ENCODE measurements at places on chromosomes 6 and 20.

GRCh38 chr6:65988006-65988405, 281.0 kb upstream of the EYS start:
- DNase-seq: no peak

DNA sequence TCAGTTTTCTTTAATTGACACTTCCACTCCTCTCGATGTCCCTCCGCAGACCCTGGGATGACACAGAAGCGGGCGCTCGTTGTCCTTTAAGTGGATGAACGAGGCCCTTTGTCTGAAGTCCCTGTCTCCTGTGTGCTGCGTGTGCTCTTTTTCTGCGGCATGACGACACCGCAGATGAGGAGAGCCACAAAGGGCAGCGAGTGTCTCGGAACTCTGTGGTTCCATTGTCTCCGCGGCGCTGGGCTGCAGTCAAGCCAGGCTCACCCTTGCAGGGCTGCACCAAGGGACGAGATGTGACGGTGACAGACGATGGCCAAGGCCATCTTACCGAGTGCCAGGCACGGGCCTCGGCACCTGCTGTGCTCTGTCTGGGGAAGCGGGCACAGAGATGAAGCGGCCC, 10.6 kb downstream of the PRR18 start:
- DNase-seq: no peak

GRCh38 chr6:43938178-43939105, 168.4 kb downstream of the VEGFA start:
- DNase-seq: no peak

DNA sequence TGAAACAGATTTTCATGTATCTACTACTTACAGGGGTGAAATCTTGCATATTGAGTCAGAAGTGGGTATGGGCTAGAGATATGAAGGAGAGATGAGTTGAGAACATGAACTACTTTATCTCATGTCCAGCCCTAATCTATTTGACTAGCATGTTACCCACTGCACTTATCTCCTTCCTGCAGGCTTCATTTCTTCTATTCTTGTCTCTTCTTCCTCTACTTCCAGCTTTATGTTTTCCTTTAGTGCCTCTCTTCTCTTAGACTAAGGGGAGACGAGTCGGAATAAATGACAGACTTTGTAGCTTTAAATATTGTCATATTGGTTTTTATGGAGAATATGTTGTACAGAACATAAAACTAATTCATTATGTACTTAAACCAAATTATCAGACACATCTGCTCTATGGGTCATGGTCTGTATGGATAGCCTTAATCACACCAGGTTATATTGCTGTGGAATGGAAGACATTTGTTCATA, 5.3 kb downstream of the RAB32 start:
- no peak for DNase-seq

DNA sequence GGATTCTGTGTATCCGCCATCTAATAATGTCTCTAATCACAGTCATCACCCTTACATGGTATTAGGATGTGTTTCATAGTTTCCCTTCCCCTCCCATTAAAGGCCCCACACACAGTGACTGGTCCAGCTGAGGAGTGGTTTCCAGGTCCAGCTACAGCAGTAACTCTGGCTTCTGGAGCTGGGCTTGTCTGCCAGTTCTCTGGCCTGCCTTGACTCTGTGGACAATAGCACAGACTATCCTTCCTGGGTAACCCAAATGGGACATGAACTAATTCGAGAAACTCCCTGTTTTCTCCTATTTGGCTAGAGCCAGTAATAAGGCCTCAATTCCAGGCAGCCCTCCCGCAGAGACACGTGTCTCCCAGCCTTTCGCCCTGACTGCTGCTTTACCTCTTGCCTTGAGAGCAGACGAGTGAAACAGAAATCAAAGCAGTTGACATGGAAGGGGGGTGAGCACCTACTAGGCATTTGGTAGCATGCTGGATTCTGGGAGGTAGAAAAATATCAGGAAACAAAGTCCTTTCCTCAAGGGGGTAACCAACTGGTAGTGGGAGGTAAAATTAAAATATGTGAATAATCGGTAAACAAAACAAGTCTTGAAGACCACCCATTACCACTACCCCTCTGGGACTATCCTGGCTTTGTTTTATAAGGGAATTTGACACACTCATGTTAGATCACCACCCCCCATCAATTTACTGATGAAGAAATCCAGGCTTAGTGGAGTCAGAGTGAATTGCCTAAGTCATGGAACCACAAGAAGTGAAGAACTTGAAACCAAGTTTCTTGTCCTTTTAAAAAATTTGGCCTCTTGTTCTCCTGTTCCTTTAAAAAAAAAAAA, 1.2 kb downstream of the TRAF3IP2 start:
- DNase-seq: no peak

GRCh38 chr20:1660246-1660645, 2.7 kb upstream of the SIRPG start:
- DNase-seq: no peak

DNA sequence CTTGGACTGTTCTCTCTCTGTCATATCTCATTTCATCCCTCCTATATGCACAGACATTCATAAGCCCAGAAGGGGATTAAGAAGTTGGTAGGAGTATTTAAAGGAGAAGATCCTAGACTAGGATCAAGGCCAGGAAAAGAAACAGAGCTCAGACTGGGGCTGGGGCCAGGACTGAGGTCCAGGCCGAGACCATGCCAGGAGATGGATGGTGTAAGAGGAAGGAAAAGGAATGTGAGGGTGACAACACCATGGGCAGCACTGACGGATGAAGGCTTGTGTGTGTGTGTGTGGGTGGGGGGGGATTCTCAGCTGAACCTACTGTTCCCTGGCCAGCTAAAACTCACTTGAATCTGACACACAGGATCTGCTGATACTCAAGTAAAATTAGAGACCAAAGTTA, 182.1 kb downstream of the KIF6 start:
- no peak for DNase-seq

DNA sequence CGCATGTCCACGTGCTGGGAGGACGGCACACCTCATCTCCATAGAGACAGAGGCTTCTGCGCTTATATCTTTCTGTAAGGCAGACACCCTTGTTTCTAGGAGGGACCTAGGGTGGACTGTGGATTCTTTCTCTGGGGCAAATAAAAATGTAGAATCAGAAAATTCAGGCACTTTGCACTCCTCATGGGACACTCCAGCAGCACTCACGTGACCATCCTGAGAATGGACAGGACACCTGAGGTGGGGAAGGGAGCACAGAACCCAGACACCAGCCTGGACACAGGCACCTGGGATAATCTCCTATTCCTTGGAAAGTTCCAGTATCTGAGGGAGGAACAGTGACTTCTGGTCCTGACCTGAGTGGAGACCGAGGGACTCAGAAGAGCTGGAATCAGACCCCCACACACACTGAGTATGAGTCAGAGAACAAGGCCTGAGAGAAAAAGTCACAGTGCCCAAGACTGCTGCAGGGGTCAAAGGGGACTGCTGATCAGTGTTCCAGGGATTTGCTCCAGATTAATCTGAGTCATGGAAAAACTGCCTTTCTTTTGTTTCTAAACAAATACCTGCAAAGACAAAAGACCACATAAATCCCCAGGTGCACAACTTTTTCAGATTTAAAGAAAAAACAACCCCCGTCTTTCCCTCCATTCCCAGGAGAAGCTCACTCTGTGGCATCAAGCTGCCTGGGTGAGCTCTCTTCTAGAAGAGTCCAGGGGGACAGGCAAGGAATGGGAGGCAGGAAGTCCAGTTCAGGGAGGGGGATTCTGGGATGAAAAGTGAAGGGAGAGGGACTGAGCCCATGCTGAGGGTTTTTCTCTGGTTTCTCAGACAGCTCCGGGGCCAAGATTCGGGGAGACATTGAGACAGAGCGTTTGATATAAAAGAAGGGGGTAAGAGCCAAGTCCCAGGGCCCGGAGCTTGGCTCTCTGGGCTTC, 35.6 kb upstream of the MICB start:
- no peak for DNase-seq
